Activated T-helper 1 cell treated with anti-CD3 and anti-CD28 coated beads, Interleukin-2, amount 50 U/mL, for 16 hours (primary cell): ENCODE measurements at places on chromosomes 11 and 22.

DNA sequence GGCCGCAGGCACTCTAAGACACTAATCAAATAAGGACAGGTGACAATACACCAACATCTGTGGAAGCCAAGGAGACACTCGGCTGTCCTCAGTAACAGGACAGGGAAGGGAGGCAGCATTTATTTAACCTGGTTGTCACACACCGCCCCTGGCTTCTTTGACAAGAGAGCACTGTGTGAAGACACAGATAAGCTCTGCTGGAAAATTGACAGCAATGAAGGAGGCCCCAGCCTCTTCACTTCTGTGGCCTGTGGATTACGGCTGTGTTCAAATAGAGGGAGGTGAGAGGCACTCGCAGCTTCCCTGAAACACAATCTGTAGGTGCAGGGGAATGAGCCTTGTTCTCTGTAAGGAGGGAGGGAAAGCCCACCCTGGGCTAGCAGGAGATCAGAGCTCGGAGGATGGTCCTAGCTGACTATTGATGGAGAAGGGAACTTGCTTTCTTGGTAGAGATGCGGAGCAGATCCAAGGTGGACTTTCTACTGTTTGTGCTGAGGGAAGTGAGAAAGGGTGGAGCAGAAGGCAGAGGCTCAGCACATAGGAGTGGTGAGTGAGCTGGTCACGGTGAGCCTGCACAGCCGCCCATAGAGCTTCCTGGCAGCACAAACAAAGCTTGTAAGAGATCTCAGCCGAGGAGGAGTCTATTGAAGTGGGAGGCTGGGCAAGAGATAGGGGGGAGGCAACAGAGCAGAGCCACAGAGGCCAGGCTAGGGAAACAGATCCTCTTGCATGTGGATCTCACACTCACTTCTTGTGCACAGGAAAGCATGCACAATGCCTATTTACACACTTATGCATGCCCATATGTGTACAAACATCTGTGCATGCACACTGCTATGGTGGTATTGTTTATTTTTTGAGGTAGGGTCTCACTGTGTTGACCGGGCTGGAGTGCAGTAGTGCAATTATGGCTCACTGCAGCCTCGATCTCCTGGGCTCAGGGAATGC, 114.6 kb upstream of the THY1 start:
- DNase-seq, result no peak

- DNase-seq, result no peak
Observed at GRCh38 chr22:17829695-17830042, 55.4 kb upstream of the BID start.

DNA sequence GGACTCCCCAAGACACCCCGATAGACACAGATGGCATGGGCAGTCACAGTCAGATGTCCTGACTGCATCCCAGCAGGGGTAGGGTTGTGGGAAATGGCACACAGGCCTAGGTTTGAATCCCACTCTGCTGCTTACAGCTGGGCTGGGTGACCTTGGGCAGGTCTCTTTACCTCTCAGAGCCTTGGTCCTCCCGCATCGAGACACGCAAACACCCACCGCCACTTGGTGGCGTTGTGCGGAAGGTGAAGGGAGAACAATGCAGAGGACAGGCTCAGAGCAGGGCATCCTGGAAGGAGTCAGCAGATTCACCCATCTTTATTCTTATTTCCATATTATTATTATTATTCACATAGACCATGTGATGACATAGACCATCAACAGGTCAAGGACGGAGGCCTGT, 140.5 kb downstream of the MIAT start:
- no peak for DNase-seq

DNA sequence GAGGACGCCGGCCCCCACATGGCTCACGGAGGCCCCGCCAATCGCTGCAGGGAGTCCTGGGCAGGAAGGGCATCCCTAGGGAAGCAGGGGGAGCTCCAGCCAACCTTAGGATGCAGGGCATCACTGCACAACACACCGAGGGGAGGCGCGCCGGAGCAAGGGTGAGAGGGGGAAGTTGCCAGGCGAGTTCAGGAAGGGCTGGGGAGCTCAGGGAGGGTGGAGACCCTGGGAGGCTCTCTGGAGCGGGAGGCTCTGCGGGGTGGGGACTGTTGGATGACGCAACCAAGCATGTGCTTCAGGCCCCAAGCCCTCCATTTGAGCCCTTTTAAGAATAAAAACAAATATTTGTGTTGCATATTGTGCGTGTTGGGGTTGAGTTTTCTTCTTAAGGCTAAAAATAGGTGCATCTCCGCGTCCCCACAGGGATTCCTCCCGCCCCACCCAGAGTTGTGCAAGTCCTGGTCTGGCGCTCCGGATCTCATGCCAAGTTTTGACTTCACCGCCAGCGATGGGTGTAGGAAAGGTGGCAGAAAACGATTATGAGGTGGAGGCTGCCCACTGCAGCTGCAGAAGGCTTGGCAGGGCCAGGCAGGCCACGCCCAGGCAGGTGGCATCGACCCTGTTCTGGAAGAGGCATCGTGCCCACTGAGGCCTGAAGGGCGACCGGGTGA, 65.2 kb downstream of the WNT7B start:
- DNase-seq, result no peak

DNA sequence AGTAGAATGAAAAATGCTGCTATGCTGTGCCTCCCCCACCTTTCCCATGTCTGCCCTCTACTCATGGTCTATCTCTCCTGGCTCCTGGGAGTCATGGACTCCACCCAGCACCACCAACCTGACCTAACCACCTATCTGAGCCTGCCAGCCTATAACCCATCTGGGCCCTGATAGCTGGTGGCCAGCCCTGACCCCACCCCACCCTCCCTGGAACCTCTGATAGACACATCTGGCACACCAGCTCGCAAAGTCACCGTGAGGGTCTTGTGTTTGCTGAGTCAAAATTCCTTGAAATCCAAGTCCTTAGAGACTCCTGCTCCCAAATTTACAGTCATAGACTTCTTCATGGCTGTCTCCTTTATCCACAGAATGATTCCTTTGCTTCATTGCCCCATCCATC, 14.9 kb upstream of the HBE1 start:
- DNase-seq, result no peak

DNA sequence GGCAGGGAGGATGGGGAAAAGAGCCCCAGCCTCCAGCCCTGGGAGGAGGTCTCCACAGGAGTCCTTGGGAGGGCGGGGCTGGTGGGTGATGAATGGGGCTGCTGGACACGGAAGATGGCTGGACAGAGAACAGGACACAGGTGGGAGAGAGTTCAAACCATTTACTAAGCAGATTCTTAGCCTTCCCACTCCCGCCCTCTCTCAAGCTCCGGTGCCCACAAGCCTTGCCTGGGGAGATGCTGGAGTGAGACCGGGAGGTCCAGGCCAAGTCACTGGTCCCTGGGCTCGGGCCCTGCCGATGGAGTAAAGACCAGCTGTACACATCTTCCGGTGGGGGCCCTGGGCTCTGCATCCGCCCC, 1.4 kb downstream of the CLDN5 start:
- DNase-seq, result no peak

DNA sequence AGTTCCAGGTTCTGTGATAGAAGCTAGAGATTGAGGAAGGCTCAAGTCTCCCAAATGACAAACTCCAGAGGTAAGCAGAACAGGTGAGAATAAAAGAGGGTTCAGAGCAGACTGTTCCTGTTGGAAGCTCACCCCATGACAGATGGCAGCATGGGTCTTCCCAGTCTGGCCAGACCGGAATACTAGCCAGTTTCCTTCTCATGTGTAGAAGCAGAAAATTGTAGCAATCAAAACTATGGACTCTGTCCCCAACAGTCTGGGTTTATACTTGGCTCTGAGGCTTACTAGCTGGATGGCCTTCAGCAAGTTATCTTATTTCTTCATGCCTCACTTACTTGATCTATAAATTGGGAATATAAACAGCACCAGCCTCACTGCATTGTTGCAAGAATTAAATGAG, 494.8 kb downstream of the MN1 start:
- DNase-seq, result no peak

- no peak for DNase-seq
Observed at GRCh38 chr11:95943546-95943945, 19.6 kb upstream of the MTMR2 start.

GRCh38 chr11:105361651-105362050, 222.1 kb upstream of the CARD18 start:
- DNase-seq, result no peak

DNA sequence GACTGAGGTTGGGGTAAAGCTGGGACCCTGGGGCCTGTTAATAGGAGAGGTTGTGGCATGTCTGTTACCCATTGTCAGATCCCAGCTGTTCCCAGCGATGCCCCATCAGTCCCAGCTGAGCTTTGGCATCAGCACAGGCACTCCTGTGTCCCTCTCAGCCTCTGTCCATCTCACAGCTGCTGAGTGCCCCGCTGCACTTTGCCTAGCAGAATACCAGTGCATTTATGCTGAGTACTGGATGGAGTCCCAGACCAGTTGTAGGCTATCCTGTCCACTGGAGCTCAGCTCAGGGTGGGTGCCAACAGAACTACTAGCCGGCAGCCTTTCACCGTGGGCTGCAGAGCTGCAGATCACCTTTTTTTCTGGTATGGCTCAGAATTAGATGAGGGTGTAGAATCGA, 9.9 kb downstream of the FXYD6 start:
- no peak for DNase-seq

GRCh38 chr22:47292546-47293320, 530.3 kb downstream of the TBC1D22A start:
- no peak for DNase-seq

- no peak for DNase-seq
Observed at GRCh38 chr11:126111458-126112116, 48.9 kb upstream of the CDON start.

- DNase-seq, result no peak
Observed at GRCh38 chr11:47189100-47189834, 3.0 kb upstream of the PACSIN3 start.

GRCh38 chr11:123760894-123761293, 6.6 kb upstream of the OR6X1 start:
- no peak for DNase-seq

- DNase-seq, result no peak
Observed at GRCh38 chr11:112744041-112744440, 217.2 kb upstream of the NCAM1 start.

DNA sequence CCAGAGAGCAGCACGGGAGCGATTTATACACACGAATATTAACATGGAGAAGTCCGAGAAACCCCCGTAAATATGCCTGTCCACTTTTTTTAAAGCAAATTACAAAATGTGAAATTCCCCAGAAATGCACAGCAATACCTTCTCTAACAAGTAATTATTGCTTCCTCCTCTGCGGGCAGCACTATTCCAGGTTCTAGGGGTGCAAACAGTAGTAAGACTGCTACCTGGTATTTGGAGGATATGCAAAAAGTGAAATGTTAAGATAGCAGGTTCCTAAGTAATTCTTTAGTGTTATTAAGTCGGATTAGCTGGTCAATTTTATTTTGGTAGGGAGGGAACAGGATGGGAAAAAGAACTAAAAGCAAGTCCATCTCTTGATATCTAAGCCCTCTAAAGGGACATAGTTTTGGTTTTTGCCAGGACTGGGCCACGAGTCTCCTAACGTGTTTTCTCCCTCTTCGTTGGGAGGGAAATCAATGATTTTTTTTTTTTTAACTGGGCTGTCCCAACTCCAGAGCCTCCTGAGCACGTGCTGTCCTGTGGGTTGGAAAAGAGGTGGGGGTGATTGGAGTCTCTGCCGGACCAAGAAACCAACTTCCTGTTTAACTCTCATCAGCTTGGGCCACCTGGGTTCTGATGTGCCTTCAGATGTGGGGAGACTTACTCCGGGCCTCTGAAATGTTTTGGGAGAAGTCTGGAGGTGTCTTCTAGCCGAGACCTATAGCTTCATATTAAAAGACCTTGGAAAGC, 1.7 kb upstream of the XBP1 start:
- DNase-seq, result no peak

DNA sequence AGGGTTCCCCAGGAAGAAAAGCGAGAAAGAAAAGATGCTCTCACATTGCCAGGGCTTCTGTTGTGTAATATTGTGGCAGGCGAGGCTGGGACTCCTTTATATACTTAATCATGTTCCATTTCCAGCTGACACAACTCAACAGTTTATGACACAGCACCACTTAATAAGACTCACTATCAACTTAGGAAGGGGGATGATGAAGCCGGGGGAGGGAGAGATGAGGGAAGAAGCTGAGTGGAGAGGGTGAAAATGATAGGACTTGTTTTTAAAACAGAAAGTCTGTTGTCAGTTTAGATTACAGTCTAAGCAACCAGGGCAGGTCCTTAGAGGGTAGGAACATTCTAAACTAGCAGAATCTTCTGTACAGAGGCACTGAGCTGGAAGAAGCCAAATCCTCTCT, 397.0 kb downstream of the NXPE2 start:
- DNase-seq, result no peak

GRCh38 chr11:7538466-7539454, 25.0 kb downstream of the PPFIBP2 start:
- no peak for DNase-seq

DNA sequence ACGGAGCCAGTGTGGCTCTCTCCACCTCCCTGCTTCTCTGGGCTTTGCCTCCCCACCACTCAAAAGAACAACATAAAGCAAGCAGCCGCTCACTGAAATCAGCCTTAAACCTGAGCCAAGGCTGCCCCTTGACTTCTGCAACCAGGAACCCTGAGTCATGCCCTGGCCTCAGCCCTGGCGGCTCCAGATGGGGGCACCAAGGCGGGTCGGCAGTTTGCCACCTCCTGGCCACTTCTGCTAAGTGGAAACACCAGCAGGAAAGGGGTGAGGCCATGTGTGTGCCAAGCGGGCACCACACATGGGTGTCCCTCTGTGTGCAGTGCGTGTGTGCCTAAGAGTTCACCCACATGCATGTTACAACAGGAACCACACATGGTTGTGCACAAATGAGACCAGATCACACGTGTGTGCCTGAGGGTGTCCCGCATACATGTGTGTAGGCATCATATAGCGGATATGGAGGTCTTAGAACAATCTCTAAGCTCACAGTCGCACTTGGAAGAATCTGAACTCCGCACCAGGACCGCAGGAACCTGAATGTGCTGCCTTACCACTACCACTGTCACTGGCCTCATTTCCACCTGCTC, 221.2 kb downstream of the MN1 start:
- no peak for DNase-seq

DNA sequence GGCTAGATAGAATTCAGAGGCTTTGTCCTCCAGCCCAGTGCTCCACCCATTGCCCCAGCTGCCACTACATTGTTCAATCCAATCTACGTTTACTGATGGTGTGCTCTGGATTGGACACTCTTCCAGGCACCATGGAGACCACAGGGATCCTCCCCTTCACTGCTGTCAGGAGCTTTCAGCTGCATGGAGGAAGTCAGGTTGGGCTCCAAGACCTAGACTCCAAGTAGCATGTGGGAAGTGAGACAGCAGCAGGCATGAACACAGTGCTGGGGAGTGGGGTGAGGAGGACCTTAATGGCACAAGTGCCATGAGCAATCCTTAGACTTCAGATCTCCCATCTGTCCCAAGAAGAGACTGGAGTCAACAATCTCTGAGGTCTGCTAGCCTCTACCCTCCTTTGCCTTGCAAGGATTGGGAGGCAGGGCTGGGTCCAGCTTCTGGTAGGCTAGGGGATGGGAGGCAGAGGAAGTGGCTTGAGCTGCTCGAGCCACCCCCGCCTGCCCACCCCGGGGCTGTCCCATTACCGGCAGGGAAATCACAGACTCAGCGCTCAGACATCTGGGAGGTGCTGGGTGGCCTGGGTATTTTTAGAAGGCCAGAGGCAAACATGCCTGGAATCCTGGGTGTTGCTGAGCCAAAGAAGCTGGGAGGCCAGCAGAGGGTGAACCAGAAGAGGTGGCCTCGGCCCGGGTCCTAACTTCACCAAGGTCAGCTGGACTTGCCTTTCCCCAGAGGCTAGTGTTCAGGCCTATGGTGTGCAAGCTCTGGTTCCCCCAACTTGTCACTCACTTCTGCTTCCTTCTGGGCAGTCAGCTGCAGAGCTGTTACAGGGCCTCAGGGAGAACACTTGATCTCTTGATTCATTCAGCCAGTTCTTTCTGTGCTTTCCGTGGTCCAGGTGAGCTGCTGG, 15.2 kb upstream of the FCHSD2 start:
- DNase-seq, result no peak

GRCh38 chr22:20131859-20132685, 468 bp downstream of the ZDHHC8 start:
- DNase-seq, result no peak
